NCI-H2107 (cell line): ENCODE measurements at places on chromosomes 13 and 19.

GRCh38 chr19:56595548-56595899 is 422 bp downstream of the ZNF71 start:
- DNase-seq, result no peak

- DNase-seq, result no peak
Observed at GRCh38 chr19:14072535-14073260, at the start of gene MISP3. MISP3 (plus strand) TSS chr19:14072786; CDS start chr19:14073310, 524 bp downstream.

- DNase-seq, result no peak
Observed at GRCh38 chr13:94968757-94969086, 256.4 kb upstream of the SOX21 start.

DNA sequence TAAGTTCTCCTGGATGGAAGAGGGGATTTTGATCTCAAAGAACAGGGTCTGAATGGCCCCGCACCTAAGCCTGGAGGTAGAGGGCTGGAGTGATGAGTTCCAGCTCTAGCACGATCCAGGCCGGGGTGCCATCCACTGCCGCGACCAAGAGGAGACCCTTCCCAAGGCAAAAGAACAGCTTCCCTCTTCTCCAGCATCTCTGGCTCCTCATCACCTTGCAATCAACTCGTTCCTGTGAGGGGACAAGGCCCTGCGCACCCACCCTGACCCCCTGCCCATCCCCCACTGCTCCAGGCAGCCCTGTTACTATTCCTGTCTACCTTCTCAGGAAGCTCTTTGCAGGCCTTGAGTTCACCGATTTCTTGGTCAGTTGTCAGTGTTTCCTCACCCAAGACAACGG is 17.8 kb downstream of the COL4A1 start:
- no peak for DNase-seq

DNA sequence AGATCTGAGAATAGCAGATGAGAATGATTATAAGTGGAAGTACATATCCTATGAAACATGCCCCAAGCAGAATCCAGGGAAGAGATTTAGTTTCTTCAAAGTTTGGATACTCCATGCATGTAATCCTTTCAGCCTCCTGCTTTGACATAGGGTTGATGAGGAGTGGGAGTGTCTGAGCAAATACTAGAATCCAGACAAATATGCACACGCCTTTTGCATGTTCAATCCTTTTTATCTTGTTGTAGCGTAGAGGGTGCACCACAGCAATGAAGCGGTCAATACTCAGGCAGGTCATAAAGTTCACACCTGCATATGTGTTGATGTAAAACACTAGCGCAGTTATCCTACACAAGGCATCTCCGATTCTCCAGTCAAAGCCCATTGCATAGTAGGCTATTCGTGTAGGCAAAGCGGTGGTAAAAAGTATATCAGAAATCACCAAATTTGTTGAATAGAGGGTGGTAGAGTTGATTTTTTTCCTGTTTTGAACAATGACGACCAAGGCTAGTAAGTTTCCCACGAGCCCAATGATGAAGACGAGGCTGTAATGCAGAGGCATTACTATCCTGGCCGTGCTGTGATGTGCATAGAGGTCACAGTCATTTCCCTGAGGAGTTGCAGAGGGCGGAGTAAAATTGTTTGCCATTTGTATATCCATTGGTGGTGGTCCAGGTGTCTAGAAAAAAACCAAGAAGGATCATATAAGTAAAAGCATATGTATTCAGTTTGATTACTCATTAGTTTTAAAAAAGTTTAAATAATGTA is 11.5 kb downstream of the GPR183 start:
- no peak for DNase-seq

GRCh38 chr13:85638265-85638664 is 161.0 kb downstream of the SLITRK6 start:
- DNase-seq, result no peak

DNA sequence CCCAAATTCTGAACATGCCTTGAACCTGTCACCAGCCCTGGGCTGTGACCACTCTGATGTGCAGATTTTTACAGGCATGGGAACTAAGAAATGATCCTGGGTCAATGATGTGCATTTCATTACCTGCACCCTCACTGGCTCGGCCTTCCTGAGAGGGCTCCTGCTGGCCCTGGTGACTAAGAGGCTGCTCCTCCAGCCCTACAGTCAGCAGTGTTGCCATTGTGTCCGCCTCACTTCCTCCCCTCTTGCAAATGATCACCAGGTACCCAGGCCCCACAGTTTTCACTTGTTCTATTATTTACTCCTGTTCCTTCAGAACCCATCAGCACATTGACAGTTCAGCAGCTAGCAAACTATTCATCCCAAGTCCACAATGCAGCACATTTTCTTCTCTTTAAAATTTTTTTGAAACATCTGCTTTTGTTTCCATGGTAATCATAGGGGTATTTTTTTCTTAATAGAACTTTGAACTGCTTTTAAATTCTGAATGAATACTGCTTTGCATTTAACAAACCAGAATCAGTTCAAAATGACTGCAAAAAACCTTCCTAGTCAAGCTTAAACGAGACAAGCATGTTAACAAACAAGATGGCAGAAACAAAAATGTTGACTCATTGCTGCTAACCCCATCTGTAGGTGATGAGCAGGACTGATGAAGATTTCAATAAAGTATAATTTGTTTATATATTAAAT is 29.3 kb downstream of the STARD13 start:
- DNase-seq, result no peak

DNA sequence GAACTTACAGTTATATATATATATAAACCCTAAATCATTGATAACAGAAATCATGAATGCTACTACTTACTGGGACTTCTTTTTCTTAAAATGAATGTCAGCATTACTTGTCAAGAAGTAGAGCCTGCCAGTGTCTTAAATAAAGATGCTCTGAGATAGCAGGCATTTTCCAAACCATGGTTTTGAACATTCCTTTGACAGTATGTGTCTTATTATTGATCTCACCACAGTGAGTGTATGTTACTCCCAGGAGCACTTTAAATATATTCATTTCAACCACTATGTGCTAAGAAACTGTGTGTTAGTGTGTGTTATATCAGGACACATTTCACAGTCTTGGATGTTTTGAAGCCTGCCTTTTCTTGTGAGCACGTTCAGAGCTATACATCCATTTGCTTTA is 28.2 kb downstream of the TNFRSF19 start:
- no peak for DNase-seq

GRCh38 chr13:84290386-84290785 is 408.1 kb upstream of the SLITRK1 start:
- no peak for DNase-seq

- no peak for DNase-seq
Observed at GRCh38 chr13:103218253-103218652, 152.0 kb upstream of the SLC10A2 start.

GRCh38 chr13:93964146-93964512 is 515.4 kb downstream of the DCT start:
- no peak for DNase-seq

GRCh38 chr13:21402586-21403307 is 56.4 kb downstream of the ZDHHC20 start:
- no peak for DNase-seq

DNA sequence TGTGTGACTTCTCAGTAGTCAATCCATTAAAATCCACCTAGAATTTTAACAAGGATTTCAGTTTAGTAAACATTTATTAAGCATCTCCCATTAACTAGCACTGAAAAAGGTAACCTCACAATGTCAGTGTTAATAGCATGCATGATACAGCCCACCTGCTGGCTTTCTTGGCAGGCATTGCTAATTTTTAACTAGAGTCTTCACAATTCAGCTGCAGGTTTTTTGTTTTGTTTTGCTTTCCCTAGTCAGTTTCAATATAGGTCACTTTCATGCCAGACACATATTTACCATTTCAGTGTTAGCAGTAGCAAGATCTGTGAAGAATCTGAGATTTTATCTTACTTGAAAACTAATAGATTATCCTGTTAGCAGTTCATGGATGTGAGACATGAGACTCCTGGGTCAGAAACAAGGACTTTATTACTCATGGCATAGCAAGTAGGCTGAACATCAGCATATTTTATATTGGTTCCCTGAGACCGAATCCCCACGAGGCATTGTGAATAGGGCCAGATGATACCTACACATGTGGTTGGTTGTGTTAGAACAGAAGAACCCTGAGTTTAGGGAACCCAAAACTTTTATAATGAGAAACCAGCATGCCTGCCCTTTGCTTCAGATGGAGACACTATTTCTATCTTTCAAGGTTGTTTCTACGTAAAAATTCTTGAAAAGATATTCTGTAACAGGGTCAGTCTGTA is 198.0 kb upstream of the HTR2A start:
- no peak for DNase-seq

DNA sequence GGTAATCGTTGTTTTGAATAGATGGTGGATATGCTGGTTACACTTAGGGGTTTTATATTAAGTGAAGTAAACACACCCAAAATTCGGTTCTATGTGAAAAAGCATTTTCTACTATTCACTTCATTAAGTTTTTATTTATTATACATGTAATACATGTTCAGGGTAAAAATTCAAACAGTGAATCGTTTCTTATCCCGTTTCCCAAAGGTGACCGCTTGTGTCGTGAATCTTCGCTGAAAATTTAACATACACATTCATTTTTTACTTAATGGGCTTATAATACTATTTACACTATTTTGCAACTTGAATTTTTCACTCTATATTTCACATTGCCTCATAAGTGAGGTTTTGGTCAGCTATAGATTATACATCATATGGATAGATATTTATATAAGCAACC is 24.5 kb downstream of the IPO5 start:
- no peak for DNase-seq

DNA sequence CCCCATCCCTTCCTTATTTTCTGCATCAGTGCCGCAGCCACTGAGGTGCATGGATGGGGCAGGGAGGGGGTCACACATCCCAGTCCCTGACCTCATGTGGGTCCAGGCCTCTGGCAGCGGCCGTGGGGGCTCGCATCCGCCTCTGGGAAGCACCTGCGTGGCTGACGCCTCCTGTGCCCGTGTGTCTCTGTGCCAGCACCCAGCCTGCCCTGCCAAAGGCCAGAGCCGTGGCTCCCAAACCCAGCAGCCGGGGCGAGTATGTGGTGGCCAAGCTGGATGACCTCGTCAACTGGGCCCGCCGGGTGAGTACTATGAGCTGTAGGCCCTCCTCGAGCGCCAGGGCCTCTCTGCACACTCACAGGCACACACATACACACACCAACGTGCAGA is 4.9 kb downstream of the NDUFS7 start:
- DNase-seq, result no peak

- no peak for DNase-seq
Observed at GRCh38 chr13:76609643-76610042, 276.6 kb downstream of the KCTD12 start.

- no peak for DNase-seq
Observed at GRCh38 chr19:13840305-13841085, 36.4 kb upstream of the NANOS3 start.

DNA sequence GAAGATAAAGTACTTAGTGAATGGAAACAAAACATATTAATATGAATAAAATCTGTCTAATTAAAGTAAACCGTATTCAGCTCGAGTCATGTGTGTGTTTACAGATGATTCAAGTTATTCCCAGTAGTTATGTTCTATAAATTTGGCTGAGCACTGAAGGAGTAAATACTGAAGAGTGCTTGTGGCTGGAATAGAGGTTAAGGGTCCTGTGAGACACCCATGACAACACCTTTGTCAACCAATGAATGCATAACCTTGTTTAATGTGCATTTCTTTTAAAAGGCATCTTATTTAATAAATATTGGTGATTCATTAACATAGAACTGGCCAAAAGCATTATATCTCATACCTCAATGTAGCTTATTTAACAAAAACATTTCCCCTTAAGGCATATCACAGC is 577.8 kb upstream of the SLITRK5 start:
- DNase-seq, result no peak

GRCh38 chr19:45409557-45409920 is 3.1 kb downstream of the POLR1G start:
- no peak for DNase-seq
